MCF 10A (cell line): ENCODE measurements at places on chromosomes 4 and X. TPM values are rescaled to one million over a fixed set of nuclear protein-coding genes. Genes with fewer than 3 reads are reported as not detected.

The KIAA1210 gene
- total RNA-seq: not detected in 2 replicates

The SPANXA2 gene
- not detected in 2 replicates for total RNA-seq

The MTMR8 gene
- total RNA-seq: not detected in 2 replicates

- no peak for DNase-seq
Observed at GRCh38 chrX:66625525-66625924, 13.4 kb downstream of the EDA2R start.

GRCh38 chr4:16139066-16139945, 55.5 kb upstream of the PROM1 start:
- no peak for DNase-seq

DNA sequence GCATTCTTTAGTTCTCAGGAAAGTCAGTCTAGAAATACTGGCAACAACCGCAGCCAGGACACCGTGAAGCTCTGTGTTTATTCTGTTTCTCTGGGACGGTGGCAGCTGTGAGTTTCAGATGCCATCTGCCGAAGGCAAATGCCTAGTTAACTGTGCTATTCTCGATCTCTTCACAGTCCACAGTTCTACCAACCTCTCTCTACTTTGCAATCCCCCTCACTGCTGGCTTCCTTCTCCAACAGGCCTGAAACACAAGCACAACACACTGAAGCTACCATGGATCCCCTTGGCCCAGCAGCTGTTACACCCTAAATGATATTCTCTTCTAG, 118.8 kb downstream of the ZNF827 start:
- no peak for DNase-seq

DNA sequence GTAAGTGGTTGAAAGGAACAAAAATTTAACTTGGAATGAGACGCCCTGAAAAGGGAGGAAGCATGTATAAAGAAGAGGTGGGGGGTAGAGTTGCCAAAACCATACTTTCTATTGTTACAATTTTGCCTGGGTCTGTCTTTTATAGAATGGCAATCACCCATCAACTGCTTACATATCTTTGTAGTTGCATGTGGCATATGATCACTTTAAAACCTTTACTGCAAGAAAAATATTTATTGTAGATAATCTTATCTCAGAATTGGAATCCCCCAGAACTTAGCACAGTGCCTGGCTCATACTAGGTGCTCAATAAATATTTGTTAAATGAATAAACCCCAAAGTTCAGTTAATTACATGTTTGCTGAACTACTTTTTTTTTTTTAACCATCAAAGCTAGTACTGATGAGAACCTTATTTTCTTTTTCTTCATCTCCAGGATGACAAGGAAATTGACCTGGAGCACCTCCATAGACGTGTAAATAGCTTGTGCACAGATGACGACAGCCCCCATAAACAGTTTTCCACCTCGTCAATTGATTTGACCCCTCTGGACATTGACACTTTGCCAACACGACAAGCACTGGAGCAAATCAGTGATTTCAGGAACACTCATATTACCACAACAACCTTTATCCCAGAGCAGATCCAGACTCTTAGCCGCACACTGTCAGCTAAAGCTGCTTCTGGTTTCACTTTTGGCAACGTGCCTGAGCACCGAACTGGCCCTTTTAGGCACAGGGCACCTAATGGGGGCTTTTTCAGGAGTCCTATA, 56.7 kb upstream of the ATOH1 start:
- DNase-seq: no peak
